ENCODE measurements at places on chromosomes 3 and 15. TPM values are rescaled to one million over a fixed set of nuclear protein-coding genes. Genes with fewer than 3 reads are reported as not detected.

DNA sequence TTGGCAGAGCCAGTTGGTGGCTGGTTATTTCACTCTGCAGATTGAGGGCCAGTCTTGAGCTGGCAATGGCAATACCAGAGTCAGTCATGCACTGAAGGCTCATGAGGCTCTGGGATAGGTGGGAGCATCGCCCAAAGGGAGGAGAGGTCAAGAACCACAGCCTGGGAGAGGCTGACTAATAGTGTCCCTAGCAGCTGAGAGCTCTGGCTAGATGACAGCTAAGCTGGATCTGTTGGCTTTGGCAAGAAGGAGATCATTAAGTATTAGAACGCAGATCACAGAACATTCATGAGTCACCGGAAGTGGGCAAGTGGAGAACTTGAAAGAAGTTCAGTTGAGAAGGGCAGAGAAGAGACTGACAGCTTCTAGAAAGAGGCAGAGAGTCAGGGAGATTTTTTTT is 521.1 kb downstream of the NR2F2 start:
- DNase-seq = no peak

GRCh38 chr3:168272343-168272985 is 176.7 kb upstream of the GOLIM4 start:
- DNase-seq = no peak

GRCh38 chr15:68683026-68683425 is 104.2 kb downstream of the CORO2B start:
- DNase-seq = no peak

DNA sequence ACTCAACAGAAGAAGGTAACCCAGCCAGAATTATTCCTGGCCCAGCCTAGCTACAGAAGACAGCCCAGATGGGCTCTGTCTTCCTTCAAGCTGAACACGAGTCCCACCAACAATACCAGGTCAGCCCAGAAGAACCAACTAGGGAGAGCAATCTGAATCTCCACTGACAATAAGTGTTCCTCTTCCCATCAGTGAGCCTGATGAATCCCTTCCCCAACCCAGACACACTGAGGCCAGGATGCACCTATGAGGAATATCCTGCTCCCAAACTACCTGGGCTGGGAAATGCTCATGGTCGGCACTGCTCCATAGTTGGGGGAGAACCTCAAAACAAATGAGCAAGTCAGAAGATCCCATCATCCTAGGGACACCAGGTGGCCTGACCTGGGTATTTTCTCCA is 351.1 kb downstream of the OCA2 start:
- no peak for DNase-seq

- no peak for DNase-seq
Measured at GRCh38 chr3:76040946-76041345, 255.6 kb upstream of the ZNF717 start.

GRCh38 chr3:149401926-149402310 is 24.5 kb upstream of the TM4SF1 start:
- DNase-seq = no peak

GRCh38 chr3:133703915-133704314 is 42.2 kb upstream of the TOPBP1 start:
- no peak for DNase-seq

DNA sequence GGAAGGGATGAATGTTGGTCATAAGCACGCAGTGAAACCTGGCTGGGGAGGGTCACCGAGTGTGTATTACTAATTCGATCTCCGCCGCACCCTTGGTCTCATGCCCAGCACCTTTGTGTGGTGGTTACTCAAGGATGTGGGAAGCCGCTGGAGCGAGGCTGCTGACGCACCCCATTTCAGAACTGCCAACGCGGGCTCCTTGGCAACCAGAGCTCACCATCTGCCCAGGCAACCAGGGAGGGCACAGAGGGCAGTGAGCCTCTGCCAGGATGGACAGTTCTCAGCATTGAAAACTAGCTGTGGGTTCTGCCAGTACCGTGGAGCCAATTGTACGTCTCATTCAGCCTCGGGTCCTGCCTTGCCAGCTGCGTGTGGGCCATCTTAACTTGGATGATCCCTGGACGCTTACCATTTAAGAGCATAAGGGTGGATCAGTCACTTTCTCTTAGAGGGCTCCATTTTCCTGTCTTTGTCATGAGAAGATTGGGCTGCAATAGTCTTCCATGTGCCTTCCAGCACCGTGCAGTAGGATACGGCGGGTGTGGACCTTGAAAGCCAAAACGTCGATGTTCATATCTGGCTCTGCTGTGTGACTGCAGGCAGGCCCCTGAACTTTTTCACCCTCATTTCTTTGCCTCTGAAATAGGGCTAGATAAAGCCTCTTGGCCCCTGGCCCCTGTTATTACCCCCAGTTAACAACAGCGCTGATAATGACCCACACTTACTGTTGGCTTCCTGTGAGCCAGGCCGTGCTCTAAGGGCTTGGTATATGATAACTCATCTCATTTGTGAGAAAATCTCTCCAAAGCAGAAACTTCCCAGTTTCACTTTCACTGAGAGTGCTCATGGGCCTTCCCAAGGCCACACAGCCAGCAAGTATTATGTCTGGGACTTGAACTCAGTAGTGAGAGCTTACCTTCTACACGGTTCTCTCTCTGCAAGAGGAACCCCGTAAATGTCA is 238.8 kb downstream of the OPA1 start:
- peak; percentile 22 for DNase-seq

DNA sequence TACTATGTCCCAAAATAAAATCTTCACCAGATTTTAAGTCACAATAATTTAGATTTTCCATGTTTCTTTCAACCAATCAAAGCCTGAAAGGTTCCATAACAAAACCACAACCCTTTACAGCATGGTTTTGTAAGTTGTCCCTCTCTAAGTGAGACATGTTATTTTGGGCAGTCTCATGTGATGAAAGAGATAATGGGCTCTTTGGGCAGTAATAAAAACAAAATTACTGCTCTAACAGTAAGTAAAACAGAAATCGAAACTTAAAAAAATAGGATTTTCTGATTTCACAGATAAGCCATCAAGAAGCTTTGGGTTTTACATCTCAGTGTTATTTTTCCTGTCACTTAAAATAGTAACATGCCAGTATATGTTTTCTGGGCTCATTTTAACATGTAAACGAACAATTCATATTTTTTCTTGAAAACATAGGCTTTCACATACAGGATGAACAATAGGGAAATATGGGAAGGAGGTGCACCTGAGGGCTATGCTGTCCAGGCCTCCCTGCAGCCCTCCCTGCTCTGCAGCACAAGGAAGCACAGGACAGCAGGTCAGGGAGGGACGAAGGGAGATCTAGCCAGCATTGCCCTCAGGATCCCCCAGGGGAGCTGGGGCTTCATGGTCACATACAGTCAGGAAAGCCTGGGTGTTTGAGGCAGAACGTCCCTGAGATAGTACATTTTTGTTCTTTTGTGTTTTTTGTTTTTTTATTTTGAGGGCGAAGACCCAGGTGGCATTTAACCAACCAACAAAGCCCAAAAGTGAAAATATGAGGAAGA is 157.4 kb downstream of the SHOX2 start:
- no peak for DNase-seq

- DNase-seq = no peak
Measured at GRCh38 chr3:124797426-124797945, 67.2 kb downstream of the UMPS start.

GRCh38 chr15:38019066-38019465 is 84.6 kb downstream of the TMCO5A start:
- no peak for DNase-seq

CCR3 gene
- not detected for total RNA-seq

CYP19A1 gene
- 0.22 TPM for total RNA-seq

HCLS1 gene
- 19.7 TPM for total RNA-seq

TYRO3 gene
- 2.0 TPM for total RNA-seq

STAB1 gene
- total RNA-seq = 111 TPM

GAP43 gene
- total RNA-seq = 2.1 TPM

ACTC1 gene
- total RNA-seq = 0.12 TPM

TRH gene
- not detected for total RNA-seq

All from left colon (tissue), 2 donors.